ENCODE measurements at places on chromosomes 2 and 18.

DNA sequence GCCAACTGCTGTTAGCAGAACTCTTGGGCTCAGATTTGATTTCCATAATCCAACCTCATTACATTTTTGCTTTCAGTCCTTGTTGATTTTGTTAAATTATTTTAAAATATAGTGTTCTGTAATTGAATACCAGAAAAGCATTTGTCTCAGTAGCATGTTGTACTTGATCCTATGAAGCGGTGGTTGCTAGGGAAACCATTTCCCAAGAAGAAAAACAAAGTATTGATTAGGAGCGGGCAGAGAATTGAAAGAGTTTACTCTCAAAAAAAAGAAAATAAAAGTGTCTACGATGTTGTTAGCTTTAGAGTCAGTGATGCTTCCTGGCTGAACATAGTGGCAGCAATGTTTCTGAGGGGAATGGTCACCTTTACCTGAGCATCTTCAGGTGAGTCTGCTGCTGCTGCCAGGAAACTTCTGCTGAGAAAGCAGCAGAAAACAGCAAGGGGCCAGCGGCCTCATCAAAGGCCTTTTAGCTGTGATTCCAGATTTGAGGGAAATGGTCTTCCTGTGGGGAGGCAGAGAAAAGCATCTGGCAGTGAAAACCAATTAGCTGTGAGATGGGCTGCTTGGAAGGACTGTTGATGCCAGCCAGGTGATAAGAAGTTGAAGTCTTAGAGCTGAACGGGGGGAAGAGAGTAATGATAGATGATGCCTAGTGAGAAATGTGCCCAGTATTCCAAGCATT lies 37.1 kb downstream of the CRIM1 start:
- DNase-seq = peak; percentile 66

DNA sequence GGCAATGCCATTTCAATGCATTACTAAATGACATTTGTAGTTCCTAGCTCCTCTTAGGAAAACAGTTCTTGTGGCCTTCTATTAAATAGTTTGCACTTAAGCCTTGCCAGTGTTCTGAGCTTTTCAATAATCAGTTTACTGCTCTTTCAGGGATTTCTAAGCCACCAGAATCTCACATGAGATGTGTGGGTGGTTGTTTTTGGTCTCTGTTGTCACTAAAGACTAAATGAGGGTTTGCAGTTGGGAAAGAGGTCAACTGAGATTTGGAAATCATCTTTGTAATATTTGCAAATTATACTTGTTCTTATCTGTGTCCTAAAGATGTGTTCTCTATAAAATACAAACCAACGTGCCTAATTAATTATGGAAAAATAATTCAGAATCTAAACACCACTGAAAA lies 45.3 kb downstream of the HADHB start:
- no peak for DNase-seq

DNA sequence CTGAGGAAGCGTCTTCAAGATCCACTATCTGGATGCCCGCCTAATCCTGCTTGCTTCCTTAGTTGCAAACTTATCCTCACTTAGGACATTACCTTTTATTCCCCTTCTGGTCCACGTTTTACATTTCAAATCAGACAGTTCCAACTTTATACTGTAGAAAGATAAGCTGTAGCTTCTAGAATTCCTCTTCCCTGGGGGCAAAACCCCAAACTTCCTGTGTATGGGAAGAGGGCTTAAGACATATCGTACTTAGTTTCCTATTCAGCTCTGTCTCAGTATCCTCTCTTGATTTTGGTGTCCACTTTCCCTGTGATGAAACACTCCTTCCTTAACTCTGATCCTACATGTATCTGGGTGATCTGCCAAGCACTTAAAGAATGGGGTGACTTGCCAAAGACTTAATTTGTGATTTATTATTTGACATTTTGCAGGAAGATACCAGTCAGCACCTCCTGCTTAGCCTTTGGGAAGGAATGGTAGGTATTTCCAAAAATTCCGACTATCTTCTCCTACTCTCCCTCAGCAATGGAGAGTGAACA lies 245.2 kb downstream of the CDCA7 start:
- DNase-seq = no peak

DNA sequence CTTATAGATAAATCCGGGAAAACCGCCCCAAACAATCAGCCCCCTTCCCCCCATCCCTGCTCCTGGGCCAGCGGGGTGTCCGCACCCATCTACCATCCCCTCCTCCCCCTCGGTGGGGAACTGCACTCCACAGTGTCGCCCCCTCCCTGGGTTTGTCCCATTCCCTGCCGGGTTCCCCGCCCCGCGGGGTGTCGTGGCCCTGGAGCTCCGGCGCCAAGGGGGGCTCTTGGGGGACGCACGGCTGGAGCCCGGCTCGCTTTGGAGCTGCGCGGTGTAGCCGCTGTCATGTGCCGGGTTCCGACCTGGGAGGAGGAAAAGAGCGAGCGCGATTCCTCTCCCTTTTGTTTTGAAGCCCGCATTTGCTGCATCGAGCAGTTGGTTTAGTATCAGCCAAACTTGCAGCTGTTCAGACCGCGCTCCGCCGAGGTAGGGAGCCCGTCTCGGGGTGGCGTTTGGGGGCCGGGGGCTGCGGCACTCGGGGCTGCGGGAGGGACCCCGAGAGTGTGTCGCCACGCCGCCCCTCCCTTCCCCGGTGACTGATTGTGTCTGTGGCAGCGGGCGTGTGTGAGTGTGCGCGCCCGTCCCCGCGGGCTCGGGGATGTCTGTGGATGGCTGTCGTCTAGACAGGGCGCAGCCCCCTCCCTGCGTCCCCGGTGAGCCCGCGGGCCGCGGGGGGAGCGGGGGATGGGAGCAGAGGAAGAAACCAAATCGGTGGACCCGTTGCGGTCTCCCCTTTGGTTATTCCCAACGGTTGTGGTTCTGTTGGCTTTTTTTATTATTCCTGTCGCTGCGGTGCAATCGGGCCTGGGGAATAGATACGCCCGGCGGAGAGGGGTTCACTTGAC lies 797 bp downstream of the CTIF start:
- peak; percentile 75 for DNase-seq

- no peak for DNase-seq
Observed at GRCh38 chr18:69432847-69433246, 32.2 kb downstream of the DOK6 start.

Measured in GM23338 (cell line).